ENCODE measurements at places on chromosomes 7 and 10.

GRCh38 chr10:104328646-104328895 is 9.7 kb downstream of the ITPRIP start:
- DNase-seq = no peak

DNA sequence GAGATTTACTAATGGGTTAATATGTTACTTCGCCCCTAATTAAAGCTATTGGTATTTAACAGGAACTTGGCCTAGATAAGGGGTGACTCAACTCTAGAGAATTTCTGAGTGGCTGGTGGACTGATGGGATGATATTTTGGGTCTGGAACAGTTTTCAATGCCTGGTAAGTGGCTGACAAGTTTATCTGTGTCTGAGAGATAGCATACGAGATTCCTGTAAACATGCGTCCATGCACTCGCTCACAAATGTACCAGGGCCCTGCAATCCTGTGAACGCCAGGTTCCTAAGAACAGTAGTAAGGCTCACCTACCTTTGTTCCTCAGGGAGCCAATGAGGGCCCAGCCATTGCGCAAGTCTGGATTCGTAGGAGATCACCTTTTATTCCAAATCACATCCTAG is 683.8 kb upstream of the ANKRD30A start:
- DNase-seq = no peak

DNA sequence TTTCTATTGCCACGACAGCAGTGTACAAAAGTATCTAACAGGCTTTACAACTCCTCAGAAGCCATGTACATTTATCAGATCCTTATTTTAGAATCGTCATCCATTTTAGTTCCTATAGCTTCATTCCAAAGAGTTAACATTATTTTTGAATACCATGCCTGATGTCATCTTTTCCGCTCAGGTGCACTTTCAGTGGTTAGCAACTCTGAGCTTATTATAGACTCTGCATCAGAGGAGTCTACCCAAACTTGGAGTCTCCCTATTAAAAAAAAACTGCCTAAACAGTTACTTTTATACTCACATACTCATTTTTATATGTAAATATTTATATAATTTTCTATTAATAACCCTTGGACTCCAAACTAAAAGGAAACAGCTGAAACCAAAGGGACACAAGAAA is 31.6 kb upstream of the PRSS37 start:
- DNase-seq = no peak

DNA sequence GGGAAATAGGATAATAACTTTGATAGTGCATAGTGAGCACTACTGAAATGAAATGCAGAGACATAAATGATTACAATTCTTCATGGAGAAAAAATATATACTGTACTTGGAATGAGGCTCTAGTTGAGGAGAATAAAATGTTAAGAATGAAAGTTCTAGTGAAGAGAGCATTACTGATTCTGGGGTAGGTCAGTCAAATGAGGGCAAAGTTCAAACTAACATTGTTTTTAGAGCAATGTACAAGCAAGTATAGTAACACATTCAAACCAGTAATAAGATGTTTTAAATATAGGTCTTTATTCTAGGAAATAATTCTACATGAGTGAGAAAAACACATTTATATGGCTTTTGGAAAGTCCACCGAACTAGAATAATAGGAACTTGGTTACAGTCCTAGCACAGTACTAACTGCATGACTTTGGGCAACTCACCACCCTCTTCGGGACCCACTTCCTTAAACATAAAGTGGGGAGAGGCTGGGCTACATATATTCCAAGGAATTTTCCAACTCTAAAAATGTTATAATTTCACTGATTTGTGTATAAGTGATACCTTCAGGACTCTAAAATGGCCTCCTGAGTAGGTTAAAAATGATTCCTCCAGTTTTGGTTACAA is 86.4 kb downstream of the CDK6 start:
- no peak for DNase-seq

- DNase-seq = no peak
Observed at GRCh38 chr10:4132216-4132556, 347.2 kb upstream of the KLF6 start.

DNA sequence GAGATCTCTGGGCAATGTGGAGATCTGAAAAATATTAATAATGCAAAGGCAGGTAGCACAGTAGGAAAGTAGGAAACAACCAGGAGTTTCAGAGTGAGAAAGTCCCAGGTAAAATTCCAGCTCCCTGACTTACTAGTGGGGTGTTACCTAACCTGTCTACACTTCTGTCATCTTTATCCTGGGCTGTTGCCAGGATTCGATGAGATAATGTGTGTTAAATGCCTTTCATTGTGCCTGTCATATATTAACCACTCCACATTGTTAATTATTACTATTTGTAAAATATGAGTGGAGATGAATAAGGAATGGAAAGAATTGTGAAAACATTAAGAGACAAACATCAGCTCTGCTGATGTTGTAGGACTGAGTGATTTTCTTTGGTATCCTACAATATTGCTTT is 50.0 kb upstream of the FRMD4A start:
- DNase-seq = no peak

DNA sequence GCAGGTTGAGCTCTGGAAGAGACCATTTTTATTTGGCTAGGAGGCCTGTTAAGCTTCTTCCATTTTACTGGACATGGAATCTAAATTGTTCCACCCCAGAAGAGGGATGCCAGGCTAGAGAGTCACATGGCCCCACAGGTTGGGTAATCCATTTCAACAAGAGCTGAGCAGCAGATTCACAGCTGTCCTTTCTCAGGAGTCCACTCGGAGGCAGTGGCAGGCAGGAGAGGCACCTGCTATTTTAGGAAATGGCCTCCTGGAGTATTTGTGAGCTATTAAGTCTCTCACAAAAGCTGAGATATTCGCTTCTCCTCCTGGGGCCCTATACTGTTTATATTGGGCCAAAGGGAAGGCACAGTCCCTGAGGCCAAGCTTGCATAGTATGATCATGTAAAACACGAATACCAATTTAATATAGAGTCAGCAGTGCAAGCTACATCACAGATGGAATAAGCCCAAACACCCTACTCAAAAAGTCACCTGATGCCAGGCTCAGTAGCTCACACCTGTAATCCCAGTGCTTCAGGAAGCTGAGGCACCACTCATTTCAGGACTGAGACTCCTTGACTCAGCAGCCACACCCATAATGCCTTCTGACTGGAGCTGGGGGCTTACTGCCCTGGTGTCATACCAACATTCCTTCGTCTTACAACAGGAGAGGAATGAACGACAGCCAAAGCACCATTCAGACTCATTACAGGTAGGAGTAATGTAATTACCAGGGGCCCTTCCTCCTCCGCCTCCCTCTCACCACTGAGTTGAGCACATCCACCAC is 124.1 kb downstream of the LMBR1 start:
- no peak for DNase-seq

- DNase-seq = no peak
Observed at GRCh38 chr10:6110136-6110535, 21.3 kb downstream of the RBM17 start.

DNA sequence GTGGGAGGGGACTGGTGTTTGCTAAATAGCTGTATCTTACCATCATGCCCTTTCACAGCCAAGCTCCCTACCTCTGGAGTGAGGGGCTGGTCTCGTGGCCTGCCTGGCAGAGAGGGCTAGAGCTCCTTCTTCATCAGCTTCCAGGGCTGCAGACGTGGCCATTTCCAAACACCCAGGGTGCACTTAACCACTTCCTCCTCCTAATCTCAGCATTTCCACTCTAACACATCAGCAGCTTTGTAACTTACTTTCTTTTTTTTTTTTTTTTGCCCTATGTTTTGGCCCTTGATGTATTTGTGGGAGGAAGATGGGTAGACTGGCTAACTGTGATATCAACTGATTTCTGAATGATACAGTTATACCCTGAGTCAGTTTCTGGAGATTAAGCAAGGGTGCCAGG is 27.4 kb downstream of the LRRC4 start:
- no peak for DNase-seq

GRCh38 chr7:139570119-139570518 is 46.6 kb downstream of the CLEC2L start:
- no peak for DNase-seq

- DNase-seq = peak; percentile 46
Observed at GRCh38 chr10:67520924-67521520, 175.0 kb downstream of the CTNNA3 start.

- no peak for DNase-seq
Observed at GRCh38 chr10:36676756-36677430, 448.5 kb upstream of the ANKRD30A start.

- no peak for DNase-seq
Observed at GRCh38 chr10:97230146-97230545, 44.4 kb upstream of the SLIT1 start.

GRCh38 chr7:26454180-26454579 is 162.5 kb downstream of the SNX10 start:
- no peak for DNase-seq

DNA sequence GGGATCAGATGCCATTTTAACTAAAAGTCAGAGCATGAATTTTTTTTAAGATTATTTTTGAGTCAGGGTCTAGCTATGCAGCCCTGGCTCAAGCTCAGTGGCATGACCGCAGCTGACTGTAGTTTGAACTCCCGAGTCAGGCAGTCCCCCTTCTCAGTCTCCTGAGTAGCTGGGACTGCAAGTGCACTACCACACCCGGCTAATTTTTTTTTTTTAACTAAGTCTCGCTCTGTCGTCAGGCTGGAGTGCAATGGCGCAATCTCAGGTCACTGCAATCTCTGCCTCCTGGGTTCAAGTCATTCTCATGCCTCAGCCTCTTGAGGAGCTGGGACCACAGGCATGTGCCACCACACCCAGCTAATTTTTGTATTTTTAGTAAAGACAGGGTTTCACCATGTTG is 7.8 kb downstream of the TAS2R41 start:
- DNase-seq = no peak

DNA sequence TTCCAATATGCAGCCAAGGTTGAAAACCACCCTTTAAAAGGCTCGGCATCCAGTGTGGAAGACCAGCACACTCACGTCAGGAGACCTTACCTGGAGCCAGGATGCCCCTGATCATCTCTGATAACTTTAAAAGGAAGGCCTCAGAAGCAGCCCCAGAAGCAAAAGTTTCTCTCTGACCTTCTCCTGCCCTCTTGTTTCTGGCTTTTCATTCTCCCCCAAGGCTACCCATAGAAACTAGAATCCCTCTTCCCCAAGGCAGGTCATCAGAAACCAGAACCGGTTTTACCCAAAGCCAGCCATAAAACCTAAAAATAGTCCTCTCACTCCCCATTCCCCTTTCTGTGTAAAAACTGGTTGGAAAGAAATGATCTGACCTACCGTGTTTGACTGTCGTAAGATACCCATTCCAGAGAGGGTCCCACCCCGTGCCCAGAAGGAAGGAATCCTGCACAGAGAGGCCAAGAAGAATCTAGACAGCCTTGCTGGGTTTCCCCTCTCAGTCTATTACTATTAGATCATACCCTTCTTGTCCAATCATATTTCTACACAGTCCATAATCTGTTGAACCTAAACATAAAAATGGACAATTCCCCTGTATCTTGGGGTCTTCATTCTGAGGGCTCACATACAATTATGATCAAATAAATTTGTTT is 17.5 kb upstream of the TSPAN14 start:
- DNase-seq = no peak

- no peak for DNase-seq
Observed at GRCh38 chr10:35423505-35424306, 87.4 kb downstream of the CCNY start.

DNA sequence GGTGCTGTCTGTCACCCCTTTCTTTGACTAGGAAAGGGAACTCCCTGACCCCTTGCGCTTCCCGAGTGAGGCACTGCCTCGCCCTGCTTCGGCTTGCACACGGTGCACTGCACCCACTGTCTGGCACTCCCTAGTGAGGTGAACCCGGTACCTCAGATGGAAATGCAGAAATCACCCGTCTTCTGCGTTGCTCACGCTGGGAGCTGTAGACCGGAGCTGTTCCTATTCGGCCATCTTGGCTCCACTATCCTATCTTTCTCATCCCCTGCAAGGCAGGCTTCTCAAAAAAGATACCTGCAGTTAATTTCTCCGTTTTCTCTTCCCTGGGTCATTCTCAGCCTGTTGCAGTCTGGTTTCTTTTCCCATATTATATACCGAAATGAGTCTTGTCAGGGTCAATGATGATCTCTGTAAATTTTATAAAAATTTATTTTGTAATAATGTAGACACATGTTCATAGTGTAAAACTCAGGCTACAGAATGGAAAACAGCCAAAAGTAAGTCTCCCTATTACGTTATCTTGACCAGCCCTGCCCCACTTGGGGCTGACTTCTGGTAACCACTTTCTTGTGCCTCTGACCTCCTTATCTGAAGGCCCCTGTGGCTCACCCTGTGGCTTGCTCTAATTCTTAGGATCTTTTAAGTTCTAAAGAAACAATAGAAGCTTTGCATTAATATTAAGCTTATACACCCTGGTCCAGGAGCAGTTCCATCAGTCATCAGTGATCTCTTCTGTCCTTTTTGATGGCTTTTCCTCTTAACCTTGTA is 20.7 kb downstream of the BLVRA start:
- no peak for DNase-seq

- peak; percentile 11 for DNase-seq
Observed at GRCh38 chr10:117188371-117188770, 8.9 kb upstream of the KCNK18 start.

- no peak for DNase-seq
Observed at GRCh38 chr10:23046027-23046426, 49.4 kb upstream of the MSRB2 start.

DNA sequence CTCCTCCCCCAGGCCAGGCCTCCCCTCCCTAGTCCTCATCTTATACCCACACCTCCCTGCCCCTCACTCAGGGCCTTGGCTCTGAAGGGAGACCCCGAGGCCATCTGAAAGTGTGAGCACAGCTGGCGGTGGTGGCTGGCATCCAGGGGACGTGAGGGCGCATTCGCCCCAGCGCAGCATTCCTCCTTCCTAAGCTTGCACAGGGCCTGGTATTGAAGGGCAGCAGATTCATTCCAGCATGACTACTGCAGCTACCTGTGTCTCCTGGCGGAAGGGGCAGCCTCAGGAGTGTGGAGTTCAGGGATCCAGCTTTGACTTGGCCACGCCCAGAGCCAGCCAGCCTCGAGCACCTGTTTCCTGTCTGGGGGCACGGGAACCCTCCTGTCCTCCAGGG is 72.6 kb downstream of the PARP12 start:
- DNase-seq = no peak

- no peak for DNase-seq
Observed at GRCh38 chr10:93758891-93759410, 1.2 kb downstream of the LGI1 start.

- DNase-seq = no peak
Observed at GRCh38 chr10:62239994-62240393, 28.6 kb downstream of the RTKN2 start.

GRCh38 chr10:32123021-32123420 is 66.8 kb upstream of the KIF5B start:
- peak; percentile 43 for DNase-seq

- no peak for DNase-seq
Observed at GRCh38 chr10:48856855-48857254, 82.8 kb downstream of the LRRC18 start.

- no peak for DNase-seq
Observed at GRCh38 chr10:6885284-6885683, 305.2 kb upstream of the PRKCQ start.

- no peak for DNase-seq
Observed at GRCh38 chr7:1057416-1058291, 13.3 kb downstream of the GPR146 start.

- no peak for DNase-seq
Observed at GRCh38 chr7:23191022-23191421, 9.2 kb downstream of the NUP42 start.

- no peak for DNase-seq
Observed at GRCh38 chr7:47392241-47392759, 189.6 kb downstream of the TNS3 start.

- DNase-seq = no peak
Observed at GRCh38 chr7:29839302-29839701, 33.0 kb downstream of the WIPF3 start.

Measured in DMS 273 treated with DMSO at 0.1 percent for 48 hours (cell line).